Hippocampal formation (tissue), 2 donors: ENCODE measurements at places on chromosomes 12 and 14.

- no peak for DNase-seq
These were observed 70.3 kb downstream of the RNFT2 start for GRCh38 chr12:116808113-116809105.

DNA sequence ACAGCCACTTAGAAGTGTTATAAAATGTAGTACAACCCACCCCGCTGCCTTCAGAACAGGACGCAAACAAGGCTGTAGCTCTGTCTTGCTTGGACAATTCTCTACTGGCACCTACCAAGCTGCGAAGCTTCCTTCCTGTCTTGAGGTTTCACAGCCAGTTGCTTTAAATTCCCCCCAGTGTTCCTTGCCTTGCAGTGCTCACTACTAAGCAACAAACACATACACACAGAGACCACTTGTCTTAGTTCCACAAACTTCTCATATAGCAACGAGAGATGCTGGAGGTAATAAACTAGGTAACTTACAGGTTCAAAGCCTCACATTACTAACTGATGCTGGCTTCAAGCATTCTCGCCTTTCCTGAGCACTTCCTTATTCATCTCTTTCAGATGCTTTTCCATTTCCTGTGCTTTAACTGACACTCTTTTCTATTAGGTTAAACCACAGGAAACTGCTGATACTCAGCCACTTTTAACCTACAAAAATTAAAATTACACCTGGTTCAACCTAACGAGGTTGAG is 91.5 kb upstream of the PTGDR start:
- no peak for DNase-seq

DNA sequence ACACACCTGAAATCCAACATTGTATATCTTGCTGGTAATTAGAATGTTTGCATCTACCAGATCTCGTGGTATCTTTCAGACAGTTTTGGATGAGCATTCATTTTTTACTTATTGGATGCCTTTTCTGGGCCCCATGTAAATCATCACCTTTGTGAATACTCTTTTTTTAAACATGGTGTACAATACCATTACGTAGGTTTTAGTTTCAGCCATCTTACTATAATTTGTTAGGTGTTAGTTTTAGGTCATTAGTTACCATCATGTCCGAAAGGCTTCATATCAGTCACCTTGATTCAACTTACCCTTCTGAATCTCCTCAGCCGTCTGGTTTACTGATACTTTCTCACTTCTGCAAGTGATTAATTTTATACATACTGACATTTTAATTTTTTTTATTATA is 5.3 kb downstream of the EIF2S1 start:
- DNase-seq = no peak

DNA sequence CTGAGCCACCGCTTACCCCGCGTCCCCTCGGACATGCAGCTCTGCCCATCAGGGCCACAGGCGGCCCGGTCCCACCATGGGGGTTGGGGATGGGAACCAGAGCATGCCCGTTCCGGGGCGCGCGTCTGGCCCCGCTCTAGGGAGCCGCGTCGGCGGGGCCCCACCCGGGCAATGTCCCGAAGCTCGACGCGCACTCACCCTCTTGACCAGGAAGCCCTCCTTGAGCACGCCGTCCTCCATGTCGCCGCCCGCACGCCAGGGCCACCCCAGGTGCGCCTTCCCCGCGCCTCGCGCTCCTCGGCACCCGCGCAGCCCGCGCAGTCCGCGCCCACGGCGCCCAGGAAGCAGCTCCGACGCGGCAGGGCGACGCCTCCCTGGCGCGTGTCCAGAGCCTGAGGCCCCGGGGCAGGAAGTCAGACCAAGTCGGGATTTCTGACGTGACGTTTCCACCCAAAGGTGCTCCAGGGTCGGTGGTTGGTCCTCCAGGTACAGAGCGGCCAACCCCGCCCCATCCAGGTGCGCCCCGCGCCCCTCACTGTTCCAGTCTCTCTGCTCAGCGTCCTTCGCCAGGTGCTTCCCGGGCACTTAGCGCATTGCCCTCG is at the start of gene PLEK2:
Gene PLEK2, minus strand, starts transcription at position 346 of the 602 bp plus-strand sequence. Its CDS starts 106 bp downstream, at position 240.
- no peak for DNase-seq

GRCh38 chr14:46139649-46140048 is 511.9 kb downstream of the RPL10L start:
- no peak for DNase-seq

- no peak for DNase-seq
These were observed 4.2 kb downstream of the KRT80 start for GRCh38 chr12:52187640-52188039.

DNA sequence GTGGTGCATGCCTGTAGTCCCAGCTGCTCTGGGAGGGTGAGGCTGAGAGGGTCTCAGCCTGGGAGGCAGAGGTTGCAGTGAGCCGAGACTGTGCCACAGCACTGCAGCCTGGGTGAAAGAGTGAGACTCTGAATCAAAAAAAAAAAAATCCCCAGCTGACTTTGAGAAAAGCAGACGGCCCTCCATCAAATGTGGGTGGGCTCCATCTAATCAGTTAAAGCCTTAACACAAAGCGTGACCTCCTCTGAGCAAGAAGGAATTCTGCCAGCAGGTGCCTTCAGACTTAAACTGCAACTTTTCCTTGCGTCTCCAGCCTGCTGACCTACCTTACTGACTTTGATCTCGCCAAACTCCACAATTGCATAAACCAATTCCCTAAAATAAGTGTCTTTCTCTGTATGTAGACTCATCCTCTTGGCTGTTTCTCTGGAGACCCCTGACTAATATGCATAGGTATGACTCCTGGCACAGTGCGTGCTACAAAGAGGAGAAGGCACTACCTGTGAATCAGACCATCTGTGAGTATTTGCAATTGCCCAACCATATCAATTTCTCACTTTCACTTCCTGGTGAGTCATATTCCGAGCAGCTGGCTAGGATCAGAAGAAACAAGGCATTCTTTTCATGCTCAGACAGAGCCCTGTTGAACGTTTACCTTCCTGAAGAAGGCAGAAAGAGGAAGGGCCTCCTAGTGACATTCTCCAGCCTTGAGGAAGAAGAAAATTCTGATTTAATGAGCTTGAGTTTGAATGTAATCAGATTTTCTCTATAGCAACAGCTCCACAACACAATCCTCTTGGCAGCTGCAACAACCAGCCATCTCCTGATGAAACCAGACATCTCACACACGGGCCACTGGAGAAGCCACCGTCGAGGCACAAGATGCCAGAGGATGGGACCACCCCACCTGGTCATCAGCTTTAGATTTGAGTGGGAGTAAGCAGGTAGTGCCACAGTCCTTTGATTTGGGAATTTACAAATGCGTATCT is 54.3 kb downstream of the CLMN start:
- no peak for DNase-seq

DNA sequence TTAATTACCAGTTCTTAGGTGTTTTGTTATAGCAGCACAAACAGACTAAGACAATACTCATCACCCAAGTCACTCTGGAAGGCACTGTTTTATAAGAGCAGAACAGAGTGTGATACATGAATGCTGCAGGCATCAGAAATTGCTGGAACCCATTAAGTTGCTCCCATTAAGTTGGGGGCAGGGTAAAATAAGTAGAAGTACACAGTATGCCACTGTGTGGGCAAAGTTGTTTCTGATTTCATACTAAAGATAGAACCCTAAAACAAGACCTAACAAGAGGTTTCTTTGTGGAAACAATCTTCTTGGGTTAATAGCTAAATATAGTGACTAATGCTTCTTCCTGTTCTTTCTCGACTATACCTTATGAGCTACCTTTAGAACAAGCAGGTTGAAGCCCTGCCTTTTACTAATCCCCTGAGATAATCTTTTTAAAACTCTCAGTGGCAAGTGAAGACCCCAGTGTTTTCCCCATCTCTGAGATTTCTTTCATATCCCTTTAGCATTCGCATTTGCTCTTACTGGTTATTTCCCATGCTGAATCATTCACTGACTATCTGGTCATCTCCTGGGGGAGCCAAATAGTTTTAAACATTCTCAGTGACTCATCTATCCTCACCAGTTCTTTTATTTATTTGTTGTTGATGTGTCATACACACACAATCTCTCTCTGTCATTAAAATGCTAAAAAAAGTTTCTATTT is 52.3 kb downstream of the SOCS2 start:
- DNase-seq = no peak

DNA sequence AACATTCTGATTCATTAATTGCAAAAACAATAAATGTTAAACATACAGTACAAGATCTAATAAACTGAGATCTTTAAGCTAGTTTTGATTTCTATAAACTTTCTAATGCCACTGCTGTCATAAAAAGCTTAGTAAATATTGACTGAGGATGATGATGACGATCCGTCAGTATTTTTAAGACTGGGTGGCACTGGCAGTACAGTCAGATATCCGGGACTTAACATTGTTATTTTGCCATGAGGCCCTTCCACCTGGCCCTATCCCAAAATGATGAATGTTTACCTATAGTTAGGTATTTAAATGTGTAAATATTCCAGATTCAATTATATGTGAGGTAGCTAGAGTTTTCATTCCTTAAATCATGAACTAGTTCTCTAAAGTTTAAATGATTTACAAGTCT is 158.5 kb downstream of the FOXA1 start:
- DNase-seq = no peak

DNA sequence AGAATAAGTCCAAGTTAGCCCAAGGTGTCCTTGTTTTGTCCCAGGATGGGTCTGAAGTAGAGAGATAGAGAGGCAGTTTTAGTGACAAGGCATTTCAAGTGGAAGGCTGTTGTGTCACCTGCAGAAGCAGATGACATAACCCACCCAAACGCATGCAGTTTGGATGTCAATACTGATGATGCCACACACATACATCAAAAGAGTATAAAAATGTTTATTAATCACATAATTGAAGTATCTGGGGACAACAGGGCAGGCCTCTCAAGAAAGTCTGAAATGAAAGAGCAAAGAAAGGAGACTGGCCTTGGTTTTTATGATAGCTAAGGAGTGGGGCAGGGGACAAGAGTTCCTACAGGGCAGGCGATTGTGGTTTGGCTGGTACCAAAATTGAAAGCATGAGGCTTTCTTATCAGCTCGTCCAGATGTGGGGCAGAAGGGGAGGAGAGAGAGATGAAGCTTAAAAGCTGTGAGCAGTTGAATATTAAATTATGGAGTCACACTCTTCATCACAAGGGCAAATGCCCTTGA is 78.4 kb upstream of the TSPAN8 start:
- no peak for DNase-seq

DNA sequence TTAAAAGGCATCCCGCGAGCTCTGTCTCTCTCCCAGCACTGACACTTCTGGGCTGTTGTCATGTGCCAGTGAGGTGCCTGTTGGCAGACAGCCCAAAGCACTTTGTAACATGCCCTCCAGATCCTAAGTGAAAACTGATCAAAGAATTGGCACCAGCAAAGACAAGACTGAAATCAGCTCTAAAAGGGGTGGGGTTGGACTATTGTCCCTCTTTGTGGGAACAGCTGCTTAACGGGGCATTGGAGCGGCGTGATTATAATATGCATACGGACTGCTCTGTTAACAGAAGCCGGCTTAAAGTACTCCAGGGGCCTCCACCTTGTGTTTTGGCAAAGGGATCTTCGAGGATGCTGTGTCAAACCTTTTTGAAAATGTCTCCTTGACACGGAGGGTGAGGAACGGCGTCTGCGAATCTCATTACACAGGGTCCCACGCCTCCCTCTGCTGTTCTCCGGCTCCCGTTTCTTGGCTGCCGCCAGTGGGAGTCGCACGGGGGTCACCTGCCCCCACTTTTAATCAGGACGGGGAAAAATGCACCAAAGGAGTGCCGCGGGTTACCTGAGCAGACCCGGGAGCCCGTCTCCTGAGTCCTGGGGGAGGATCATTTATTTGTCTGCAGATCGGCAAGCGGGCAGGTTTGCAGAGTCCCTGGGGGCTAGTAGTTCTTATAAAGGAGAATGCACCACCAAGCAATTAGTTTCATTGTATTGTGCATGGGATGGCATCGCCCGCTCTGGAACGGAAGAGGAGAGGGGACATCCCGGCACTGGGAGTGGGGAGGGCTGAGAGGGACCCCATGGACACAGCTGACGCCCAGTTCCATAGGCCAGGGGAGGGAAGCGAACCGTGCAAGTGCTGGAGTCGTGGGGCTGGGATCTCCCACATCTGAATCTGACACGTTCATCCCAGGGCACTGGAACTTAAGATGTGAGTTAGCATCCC is 44.3 kb downstream of the SPRING1 start:
- DNase-seq = no peak

DNA sequence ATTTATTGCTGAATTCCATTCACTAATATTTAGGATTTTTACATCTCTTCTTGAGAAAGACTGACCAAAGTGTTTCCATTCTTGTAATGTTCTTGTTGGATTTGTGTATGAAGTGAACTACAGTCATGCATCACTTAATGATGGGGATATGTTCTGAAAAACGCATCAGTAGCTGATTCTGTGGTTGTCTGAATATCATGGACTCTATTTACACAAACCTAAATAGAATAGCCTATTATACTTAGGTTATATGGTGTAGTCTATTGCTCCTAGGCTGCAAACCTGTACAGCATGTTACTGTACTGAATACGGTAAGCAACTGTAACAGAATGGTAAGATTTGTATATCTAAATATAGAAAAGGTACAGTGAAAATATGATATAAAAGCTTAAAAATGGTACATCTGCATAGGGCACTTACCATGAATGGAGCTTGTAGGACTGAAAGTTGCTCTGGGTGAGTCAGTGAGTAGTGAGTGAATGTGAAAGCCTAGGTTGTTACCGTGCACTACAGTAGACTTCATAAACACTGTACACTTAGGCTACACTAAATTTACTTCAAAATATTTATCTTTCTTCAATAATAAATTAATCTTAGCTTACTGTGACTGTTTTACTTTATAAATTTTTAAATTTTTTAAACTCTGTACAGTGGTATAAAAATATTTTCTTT is 27.6 kb upstream of the P2RX4 start:
- no peak for DNase-seq

GRCh38 chr14:66508846-66509621 is 1.1 kb downstream of the GPHN start:
- DNase-seq = no peak

GRCh38 chr12:78226763-78227162 is 396.1 kb downstream of the NAV3 start:
- DNase-seq = no peak

- no peak for DNase-seq
These were observed 76.0 kb downstream of the VCPKMT start for GRCh38 chr14:50040401-50040775.

- no peak for DNase-seq
These were observed 1461.7 kb upstream of the FLRT2 start for GRCh38 chr14:84068288-84068687.

GRCh38 chr14:103428723-103429556 is 43.7 kb downstream of the MARK3 start:
- no peak for DNase-seq

GRCh38 chr12:111440631-111441030 is 34.9 kb downstream of the SH2B3 start:
- DNase-seq = no peak

- DNase-seq = no peak
These were observed 273.9 kb downstream of the GLT1D1 start for GRCh38 chr12:129127211-129127610.
